C1 segment of cervical spinal cord (tissue), 14 donors: ENCODE measurements at places on chromosomes 1 and 21.

GRCh38 chr1:230705289-230706019 is 8.5 kb downstream of the AGT start:
- no peak for DNase-seq

- DNase-seq, result no peak
Measured at GRCh38 chr1:34929497-34929852, at the start of gene DLGAP3. Gene DLGAP3 (minus strand): TSS chr1:34929650. CDS start chr1:34905383, 24,267 bp downstream.

- DNase-seq, result no peak
Measured at GRCh38 chr1:206429421-206429820, 40.9 kb upstream of the IKBKE start.

- no peak for DNase-seq
Measured at GRCh38 chr21:45872471-45872870, 109.1 kb upstream of the COL6A1 start.

GRCh38 chr1:247475793-247476192 is 17.9 kb upstream of the OR2B11 start:
- no peak for DNase-seq

DNA sequence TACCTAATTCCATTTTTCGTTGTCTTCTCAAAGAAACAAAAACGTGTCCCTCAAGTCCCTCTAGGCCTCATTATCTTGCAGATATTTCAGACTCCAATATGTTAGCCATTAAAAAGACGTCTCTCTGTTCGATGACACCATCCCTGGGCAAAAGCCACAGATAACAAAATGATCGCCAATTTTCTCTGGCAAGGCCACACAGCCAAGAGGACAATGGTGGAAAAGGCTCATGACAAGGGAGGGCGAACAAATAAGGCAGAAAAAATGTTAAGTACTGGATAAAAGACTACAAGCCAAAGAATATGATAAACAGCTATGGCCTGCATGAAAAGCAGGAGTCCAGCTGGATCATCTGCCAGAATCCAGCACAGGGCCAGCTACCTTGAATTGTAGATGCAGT is 82.9 kb downstream of the TBX15 start:
- DNase-seq, result no peak

- no peak for DNase-seq
Measured at GRCh38 chr21:33734818-33735217, 92.5 kb downstream of the ITSN1 start.

- DNase-seq, result no peak
Measured at GRCh38 chr1:226223157-226223785, at the start of gene MIXL1. Gene MIXL1 (plus strand): TSS chr1:226223664. CDS start chr1:226223682, 18 bp downstream.

DNA sequence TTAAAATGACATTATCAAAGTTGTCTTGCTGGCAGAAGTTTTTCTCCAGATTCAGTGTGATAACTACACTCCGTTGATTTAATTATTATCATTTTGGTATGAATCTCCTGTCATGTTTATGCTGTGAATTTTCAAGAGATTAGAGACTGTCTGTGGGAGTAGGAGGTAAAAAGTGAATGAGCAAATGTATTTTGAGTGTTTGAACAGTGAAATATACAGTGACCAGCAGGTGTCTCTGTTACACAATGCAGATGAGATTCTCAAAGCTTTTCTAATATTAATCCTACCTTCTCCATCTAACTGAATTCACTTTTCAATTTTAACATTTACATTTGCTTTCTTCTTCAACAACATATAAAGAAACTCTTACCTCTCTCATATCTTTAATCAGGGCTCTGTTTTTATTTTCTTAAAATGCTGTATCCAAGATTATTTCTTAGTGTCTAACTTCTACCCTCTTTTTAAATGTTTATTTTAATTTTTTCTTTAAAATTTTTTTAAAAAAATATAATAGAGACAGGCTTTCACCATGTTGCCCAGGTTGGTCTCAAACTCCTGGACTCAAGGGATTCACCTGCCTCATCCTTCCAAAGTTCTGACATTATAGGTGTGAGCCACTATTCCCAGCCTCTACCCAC is 20.9 kb upstream of the HSPA13 start:
- DNase-seq, result no peak

DNA sequence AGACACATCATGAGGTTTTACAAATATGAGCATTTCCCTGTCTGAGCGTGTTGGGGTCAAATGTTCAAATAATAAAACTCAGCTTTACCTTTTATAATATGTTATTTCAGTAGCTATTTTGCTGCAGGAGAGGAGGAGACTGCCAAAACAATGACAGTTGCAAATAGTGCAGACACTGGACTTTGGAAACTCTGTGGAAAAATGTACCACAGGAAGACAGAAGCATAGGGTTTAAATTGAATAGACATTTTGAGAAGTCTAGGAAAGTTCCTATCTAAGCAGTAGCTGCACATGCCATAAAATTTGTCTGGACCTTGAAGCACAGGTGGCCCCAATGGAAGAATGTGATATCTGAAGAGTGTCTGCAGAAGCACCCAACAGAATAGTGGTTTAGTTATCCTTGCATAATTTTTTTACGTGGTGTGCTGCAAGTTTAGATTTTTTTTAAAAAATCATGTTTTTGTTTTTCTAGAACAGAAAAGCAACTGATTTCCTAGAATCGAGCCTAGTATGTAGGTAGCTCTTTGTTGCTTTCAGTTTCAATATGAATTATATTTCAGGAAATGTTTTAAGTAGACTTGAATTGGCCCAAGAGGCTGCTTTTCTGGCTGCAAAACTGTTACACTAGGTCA is 14.0 kb upstream of the GBP5 start:
- no peak for DNase-seq

DNA sequence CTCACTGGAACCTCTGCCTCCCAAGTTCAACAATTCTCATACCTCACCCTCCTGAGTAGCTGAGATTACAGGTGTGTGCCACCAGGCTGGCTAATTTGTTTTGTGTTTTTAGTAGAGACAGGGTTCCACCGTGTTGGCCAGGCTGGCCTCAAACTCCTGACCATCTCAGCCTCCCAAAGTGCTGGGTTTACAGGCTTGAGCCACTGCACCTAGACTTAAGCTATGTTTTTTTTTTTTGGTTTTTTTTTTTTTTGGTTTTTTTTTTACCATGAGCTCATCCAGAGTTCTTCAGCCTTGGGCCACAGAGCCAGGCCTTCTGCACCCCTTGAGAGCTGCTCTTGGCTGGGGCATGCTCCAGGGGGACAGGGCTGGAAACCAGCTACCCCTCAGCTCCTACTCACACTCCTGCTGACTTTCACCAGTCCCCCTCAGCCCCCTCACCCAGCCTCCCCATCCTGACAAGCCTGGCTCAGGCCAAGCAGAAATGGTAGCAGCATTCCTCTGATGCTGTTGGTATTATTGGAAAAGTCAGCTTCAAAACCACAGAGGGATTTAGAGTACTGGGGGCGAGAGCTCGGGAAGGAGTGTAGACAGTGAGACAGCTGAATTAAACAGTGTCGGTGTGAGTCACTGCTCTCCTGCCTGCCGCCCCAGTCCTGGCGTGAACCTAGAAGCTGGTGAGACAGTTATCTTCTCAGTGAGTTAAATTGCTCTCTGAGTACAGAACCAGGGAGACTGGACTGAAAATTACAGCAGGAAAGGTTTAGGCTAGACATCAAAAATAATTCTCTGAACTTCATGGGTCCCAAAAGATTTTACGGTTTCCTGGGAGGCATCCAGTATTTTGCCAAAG is 63.7 kb downstream of the NAV1 start:
- no peak for DNase-seq

DNA sequence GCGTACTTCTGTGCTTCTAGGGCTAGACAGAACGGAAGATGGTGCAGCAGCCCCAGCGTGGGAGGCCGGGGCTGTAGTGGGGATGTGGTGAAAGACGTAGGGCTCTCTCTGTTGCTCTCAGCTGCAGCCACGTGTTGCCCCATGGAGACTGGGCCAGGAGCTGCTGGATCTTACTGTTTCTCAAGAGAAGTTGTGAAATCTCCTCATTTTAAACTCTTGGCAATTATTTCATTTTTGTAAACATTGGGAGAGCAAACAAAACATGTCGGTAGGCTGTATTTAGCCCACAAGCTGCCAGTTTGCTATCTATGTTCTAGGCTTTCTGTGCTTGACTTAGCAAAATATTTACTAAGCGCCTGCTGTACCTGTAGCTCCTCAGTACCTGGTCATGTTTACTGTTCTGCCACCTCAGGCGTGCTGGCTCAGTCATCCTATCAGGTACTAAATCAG is 15.9 kb upstream of the ELOA start:
- no peak for DNase-seq

- DNase-seq, result no peak
Measured at GRCh38 chr21:40056031-40056430, 188.8 kb downstream of the PCP4 start.

DNA sequence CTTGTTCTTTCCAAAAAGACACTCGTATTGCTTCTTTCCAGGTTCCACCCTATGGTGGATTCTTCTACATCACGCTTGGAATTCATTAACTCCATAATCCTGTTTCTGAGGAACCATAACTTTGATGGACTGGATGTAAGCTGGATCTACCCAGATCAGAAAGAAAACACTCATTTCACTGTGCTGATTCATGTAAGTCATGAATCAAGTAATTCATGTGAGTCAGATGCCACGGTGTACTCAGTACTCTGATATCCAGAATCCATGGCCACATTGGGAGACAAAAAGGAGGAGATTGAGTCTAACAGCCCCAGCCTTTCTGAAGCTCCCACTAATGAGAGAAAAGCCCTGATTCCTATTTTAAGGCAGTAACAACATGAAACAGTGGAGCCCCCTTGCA is 7.4 kb downstream of the CHI3L2 start:
- no peak for DNase-seq

- no peak for DNase-seq
Measured at GRCh38 chr1:155309423-155310021, 856 bp downstream of the FDPS start.
